ENCODE measurements at places on chromosomes 16 and 17.

DNA sequence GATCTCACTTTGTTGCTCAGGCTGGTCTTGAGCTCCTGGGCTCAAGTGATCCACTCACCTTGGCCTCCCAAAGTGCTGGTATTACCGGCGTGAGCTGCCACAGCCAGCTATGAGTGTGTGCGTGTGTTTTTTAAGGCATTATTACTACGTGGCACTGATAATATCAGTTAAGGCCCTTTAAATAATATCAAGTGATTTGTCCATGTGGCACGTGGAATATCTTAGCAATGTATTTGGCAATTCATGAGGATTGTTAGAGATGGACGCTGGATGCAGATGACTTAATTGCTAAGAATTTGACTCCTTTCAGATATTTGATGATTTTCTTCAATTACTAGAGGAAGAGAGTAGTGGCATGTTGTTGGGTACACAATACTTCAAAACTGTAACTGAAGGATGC lies 25.5 kb upstream of the PMP22 start:
- DNase-seq: no peak

DNA sequence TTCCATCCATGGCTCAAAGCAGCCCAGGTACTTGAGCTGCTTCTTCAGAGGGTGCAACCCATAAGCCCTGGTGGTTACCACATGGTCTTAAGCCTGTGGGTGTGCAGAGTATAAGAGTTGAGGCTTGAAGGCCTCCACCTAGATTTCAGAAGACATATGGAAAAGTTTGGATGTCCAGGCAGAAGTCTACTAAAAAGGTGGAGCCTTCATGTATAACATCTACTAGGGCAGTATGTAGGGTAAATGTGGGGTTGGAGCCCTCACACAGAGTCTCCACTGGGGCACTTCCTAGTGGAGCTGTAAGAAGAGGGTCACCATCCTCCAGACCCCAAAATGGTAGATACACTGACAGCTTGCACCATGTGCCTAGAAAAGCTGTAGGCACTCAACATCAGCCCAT lies 120.9 kb downstream of the HS3ST3A1 start:
- DNase-seq: no peak

- DNase-seq: no peak
Measured at GRCh38 chr17:8166731-8167130, 4.0 kb upstream of the VAMP2 start.

DNA sequence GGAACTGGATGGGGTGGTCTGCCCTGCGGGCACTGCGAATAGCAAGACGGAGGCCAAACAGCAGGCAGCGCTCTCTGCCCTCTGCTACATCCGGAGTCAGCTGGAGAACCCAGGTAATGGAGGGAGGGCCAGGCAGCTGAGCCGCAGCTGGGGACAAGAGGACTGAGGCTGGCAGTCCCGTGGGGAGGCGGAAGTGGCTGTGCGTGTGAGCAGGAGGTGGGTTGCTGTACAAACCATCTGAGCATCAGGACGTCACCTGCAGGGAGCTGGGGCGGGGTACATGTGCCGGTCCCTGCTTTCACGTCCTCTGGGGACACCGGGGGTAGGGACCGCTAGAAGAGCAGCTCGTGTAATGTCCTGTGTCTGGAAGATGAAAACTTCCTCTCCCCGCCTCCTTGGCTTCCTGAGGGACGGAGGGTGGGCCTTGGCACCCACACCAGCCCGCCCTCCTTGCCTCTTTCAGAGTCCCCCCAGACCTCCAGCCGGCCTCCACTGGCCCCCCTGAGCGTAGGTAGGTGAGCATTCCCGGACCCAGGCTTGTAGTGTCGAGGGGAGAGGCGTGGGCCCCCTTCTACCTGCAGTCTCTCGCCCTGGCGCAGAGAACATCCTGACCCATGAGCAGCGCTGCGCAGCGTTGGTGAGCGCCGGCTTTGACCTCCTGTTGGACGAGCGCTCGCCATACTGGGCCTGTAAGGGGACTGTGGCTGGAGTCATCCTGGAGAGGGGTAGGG lies 3.7 kb downstream of the ADAD2 start:
- no peak for DNase-seq

DNA sequence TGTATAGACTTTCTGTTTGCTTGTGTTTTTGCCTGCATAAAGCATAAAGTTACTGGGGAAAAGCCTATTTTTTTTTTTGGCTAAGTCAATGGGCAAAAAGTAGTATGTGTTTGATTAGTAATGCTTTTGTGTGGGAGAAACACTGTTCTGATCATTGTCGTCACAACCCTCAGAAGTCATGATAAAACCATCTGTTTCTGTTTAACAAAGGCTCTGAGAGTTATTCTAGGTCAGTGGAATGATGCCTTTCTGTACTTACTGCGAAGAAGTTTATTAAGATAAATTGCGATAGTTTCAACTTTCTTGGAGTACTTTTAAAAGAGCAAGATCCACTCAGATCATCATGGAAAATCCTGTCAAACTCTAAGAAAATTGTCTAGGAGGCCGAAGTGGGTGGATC lies 80.9 kb downstream of the PRKCA start:
- DNase-seq: no peak

DNA sequence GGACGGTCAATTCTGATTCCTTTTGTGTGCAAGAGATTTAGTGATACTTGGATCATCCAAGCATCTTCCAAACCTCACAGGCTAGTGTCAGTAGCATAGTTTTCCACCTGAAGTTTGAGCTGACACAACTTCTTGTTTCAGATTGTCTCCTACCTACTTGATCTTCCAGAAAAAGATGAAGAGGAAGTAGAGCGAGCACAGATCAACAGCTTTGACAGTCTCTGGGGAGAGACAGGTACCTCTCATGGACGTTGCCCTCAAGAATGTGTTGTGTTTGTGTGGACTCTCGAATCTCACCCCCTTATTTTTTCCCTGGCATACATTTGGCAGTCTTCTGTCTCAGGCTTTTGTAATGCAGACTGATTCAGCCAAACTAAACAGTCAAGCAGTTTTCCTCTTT lies 47.4 kb downstream of the CYB561 start:
- DNase-seq: no peak

All from inflammatory macrophage treated with lipopolysaccharide for 4 hours (primary cell).